ENCODE measurements at places on chromosomes 2 and 18. TPM values are rescaled to one million over a fixed set of nuclear protein-coding genes. Genes with fewer than 3 reads are reported as not detected.

DNA sequence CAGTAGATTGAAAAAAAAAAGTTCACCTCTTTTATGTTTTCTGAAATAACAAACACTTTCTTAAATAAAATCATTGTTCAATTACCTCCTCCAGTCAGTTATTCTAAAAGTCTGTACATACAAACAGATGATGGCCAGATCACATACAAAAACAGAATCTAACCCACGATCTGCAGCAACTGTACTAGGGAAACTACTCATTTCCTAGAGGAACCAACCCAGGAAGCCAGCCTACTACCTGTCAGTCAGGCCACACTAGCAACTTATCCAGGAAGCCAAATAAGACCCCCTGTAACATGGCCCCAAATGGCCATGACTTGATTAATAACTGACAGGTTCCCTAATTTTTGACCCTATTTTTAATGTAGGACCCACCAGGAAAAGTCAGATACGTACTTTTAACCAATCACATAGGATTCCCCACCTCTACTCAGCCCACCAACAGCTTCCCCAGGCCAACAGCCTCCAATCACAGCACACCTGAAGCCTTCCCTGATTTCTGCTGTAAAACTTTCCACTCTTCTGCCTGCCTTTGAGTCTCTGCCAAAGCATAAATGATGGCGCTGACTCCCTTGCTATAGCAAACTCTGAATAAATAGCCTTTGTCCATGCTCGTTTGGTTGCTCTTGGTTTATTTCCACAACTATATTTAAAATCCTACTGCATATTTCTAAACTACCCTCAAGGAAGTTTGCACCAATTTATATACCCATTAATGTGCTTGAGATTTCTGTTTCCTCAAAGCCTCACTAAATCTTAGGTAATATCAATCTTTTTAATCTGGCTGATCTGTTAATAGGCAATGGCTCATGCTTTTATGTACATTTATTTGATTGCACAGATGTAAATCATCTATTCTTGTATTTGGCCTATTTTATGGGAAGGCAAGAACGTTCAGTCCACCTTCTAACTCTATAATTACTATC, 486.4 kb downstream of the FBXO15 start:
- DNase-seq = no peak

DNA sequence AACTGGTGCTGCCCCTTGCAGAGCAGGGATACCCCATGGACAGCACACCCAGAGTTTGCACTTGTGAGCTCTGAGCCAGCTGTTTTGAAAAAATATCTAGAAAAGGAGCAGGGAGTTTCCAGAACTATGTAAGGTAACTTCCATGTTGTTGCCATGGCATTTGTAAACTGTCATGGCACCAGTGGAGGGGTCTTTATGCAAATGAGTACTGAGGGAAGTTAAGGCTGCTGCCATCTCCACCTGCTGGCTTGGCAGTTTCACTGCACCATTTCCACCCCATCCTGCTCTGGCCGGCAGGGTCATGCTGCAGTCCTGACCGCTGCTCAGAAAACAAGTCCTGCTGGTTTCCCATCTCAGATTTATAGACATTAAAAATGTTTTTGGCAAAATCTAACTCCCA, 52.3 kb upstream of the SNTG2 start:
- DNase-seq = peak; percentile 33

- no peak for DNase-seq
Observed at GRCh38 chr2:68483011-68483410, 15.6 kb downstream of the APLF start.

GRCh38 chr2:228479014-228479413, 297.5 kb upstream of the SPHKAP start:
- DNase-seq = no peak

DNA sequence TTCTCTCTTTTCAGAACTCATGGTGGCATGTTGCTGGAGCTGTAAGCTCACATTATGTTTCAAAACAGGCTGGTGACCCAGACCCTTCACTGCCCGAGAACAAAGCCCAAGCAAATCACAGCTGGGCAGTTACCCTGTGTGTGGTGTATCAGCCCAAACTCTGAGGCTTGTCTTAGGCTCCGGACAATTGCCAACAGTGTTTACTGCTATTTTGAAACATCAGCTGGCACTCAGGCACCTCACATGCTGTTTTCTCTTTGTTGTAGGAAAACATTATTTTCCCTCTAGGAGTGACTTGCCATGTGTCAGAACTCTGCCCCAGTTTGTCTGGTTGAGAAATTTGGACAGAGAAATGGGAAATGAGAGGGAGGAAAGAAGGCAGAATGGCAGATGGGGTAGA, 237.6 kb upstream of the APCDD1 start:
- DNase-seq = no peak

- DNase-seq = no peak
Observed at GRCh38 chr2:86025229-86025820, 80.4 kb downstream of the POLR1A start.

Gene PARD3B
- total RNA-seq = 30.8 TPM

Gene UGGT1
- total RNA-seq = 18.3 TPM

Gene SEMA4C
- total RNA-seq = 24.4 TPM
